Posterior vena cava (tissue), 2 donors: ENCODE measurements at places on chromosomes 5 and 9.

- DNase-seq: no peak
These were observed 173.4 kb upstream of the CHD1 start for GRCh38 chr5:99102073-99102697.

DNA sequence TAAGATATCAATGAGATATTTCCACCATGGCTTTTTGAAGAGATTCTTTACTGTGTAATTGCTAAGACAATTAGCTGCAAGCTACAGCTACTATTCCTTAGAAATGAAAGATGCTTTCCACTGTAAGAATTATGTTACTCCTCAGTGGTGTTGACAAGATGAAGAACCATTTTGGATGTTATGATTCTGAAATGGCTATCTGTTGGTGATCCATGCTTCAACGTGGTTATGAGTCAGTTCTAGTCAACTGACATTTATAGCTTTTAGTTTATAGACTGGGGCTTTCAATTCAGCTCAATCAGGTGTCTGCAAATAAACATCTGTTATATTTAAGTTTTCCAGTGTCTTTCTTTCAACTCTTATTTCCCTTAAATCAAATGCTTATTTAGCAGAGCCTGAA, 93.7 kb downstream of the SGCD start:
- no peak for DNase-seq

- DNase-seq: no peak
These were observed 55.0 kb downstream of the CD180 start for GRCh38 chr5:67141644-67142043.

- no peak for DNase-seq
These were observed 44.1 kb upstream of the VDAC1 start for GRCh38 chr5:134048864-134049263.

DNA sequence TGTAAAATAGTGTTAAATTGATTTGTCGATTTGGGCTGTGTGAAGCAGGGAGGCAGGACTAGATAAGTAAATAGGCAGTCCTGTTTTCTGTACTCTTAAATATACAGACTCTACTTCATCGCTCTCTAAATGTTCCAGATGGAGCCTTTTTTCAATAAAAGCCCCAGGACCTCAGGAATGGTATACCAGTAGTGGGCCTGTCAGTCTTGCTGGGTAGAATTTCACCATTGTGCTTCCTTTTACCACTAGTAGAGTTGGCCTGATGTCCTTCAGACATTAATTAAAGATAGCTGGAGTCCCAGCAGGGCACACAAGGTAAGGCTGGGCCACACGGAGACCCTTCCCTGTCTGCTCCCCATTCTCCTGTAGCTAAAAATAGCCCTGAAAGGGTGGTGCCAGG, 6.0 kb downstream of the SNX18 start:
- DNase-seq: no peak

DNA sequence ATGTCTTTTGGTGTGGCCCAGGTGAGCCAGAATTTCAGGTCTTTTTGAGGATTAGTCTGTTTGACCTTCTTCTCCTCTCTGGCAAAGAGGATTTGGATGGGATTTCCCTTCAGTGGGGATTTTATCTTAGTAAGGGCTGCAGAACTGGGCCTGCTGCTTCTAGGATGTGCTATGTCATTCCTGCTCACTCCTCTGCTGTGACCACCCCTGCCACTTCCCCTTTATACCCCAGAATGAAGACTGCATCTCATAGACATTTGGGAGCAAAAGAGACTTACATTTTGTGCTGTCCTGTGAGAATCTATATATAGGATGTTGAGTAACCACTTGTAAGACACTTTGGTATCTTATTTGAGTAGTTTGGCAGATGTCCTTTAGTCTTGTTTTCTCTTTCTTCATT, 76.2 kb downstream of the ARHGAP26 start:
- DNase-seq: no peak

DNA sequence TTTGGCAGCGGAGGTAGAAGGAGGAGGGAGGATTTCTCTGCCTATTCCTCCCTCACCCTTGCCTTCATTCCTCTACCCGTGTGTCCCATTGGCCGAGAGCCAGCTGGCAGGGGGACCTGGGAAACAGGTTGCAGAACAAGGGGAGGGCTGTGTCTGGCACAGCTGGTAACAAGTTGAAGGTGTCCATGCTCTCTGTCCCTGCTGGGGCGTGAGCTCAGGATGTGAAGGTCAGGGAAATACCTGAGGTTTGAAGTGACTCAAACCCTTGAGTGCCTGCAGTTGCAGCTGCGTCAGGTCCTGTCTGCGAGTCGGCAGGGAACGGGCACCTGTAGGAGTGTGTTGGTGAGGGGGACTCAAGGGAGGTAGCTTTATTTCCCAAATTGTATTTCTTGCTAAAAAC, 16.2 kb downstream of the MIGA2 start:
- DNase-seq: peak; percentile 73

DNA sequence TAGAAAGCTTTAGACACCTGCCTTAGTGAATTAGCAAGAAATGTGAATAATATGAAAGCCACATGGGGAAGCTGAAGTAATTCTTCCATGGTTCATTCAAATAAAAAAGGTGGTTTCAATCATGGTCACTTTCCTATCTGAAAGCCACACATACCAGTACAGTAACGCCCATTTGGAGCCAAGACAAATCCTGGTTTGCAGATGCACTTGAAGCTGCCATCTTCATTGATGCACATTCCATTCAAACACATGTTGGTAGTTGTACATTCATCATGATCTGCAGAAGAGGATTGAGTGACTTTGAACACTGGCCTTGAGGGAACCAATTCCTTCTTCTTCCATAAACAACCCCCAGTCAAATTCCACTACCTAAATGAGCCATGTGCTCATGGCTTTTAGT, 161.5 kb downstream of the FBN2 start:
- no peak for DNase-seq

DNA sequence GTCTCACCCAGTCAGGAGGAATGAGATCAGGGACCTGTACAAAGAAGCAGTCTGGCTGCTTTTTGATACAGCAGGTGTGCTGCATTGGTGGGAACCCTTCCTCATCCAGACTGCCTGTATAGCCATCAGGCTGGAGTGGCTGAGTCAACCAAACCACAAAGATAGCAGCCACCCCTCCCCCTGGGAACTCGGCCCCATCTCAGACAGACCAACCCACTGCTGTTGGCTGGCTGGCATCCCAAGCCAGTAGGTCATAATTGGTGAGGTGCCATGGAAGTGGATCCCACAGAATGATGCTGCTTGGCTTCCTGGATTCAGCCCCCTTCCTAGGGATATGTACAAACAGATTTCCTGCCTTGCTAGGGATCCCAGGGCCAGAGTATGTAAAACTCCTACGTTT, 60.9 kb downstream of the YTHDC2 start:
- DNase-seq: peak; percentile 71

DNA sequence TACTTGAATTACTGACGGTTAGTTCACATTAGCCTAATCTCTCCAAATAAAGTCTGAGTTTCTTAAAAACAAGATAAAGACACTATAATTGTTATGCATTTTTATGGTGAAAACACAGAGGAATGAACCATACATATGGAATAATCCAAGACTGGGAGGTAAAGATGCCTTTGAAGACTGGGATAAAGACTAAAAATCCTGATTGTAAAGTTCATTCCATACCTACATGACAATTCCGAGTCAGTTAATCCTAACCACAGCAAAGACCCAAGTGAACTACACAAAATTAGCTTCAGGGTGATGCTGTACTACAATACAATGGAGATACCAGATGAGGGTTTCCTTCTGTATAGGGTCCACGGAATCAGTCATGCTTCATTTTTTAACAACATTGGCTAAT, 6.3 kb downstream of the AP3B1 start:
- no peak for DNase-seq

GRCh38 chr5:60184606-60185005, 291.1 kb upstream of the PDE4D start:
- DNase-seq: no peak

GRCh38 chr5:89883967-89884366, 525.6 kb downstream of the CETN3 start:
- DNase-seq: no peak

GRCh38 chr9:4939118-4939561, 45.9 kb upstream of the JAK2 start:
- no peak for DNase-seq
